ENCODE measurements at places on chromosomes 13 and 19. TPM values are rescaled to one million over a fixed set of nuclear protein-coding genes. Genes with fewer than 3 reads are reported as not detected.

DNA sequence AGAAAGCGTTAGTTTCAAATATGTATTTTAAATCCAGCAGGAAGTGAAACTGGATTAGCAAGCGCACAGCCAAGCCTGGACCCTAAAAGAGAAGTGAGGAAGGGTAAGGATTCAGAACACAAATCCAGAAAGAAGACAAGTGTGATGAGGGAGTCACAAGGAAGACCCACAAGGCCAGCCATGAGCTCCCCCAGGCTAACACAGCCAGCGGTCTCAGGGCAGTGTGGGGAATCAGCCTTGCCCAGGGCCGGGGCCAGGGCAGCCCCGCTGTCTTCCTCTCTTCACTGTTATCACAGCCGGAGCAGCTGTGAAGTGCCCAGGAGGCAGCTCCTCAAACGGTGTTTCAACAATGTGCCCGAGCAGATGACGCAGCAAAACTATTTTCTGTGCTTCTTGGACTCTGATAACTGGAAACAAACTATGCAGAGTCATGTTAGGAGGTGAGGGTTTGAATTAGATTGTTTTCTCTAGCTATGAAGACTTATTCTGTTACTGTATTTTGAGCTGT is 12.2 kb upstream of the CDC16 start:
- peak; percentile 48 for DNase-seq

LMTK3 gene
- 0.18 TPM for total RNA-seq

DNA sequence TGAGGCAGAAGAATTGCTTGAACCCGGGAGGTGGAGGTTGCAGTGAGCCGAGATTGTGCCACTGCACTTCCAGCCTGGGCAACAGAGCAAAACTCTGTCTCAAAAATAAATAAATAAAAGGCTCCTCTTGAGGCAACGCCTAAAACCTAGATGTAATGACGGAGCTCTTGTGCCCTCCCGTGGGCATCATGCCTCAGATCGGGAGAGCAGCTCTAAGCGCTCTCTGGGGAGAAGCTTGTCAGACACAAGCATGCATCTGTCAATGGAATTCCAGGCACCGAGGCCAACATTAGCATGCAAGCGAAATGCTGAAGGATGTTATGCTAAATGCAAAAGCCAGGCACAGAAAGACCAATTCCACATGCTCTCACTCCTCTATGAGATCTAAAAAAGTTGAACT is 45.6 kb upstream of the MRI1 start:
- peak; percentile 66 for DNase-seq

DNA sequence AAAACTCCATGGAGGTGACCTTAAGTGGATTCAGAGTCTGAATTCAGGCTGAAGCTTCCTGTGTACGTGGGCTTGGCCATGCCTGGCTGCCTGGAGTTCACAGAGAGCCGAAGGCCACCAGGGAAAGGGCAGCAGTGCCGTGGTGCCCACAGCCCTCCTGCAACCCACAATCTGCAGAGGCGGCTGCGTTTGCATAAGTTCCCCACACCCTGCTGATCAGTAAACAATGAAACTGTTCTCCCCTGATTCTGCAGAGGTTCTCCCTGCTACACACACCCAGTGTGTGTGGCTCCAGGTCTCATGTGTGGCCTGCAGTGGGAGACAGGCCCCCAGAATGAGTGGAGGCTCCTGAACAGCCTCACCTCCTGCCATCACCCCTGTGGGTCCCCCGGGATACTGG is 126.9 kb upstream of the SLC7A1 start:
- DNase-seq: no peak

GRCh38 chr13:43191546-43191945 is 168.2 kb downstream of the DNAJC15 start:
- DNase-seq: no peak

- peak; percentile 17 for DNase-seq
Observed at GRCh38 chr13:31790992-31791391, 51.7 kb downstream of the RXFP2 start.

- DNase-seq: no peak
Observed at GRCh38 chr13:74324338-74324737, 190.1 kb upstream of the KLF12 start.

GRCh38 chr13:89968470-89968869 is 1379.0 kb upstream of the MIR17HG start:
- no peak for DNase-seq

GRCh38 chr13:78121001-78121400 is 202.4 kb upstream of the EDNRB start:
- no peak for DNase-seq

DNA sequence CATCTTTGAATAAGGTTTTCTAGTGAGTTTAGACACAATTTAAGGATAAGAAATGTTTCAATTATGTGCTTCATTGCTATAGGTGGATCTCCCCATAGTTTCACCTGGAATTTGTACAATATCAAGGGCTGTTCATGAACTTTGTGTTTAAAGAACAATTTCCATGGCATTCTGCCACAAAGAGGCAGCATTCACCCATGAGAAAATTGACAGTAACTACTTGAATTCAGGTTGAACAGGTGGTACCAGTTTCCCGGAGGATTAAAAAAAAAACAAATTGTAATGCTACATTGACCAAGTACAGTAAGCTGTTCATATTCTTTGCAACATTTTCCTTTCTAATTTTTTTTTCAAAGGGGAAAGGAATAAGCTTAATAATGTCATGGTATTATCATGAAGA is 9.1 kb downstream of the SLITRK5 start:
- no peak for DNase-seq

DNA sequence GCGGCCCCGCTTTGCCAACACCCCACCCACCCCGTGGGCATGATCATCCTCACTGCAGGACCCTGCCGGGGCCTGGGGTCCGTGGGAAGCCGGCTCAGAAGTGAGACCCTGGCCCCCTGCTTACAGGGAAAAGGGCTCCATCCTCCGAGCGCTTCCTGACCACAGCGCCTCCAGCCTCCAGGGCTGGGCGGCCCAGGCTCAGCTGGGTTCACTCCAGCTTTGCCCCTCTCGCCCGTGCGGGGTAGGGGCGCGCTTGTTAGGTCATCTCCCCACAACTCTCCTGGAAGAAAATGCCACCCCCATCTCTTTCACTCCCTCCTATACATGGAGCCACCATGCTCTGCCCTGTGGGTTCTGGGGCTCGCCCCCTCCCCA is 6.6 kb upstream of the C1QTNF9B start:
- DNase-seq: no peak

ZNF17 gene
- 17.4 TPM for total RNA-seq

COL4A1 gene
- 230 TPM for total RNA-seq

KCTD15 gene
- 16.3 TPM for total RNA-seq

- peak; percentile 8 for DNase-seq
Observed at GRCh38 chr13:61410669-61411297, 4.9 kb downstream of the PCDH20 start.

PNMA8B gene
- under 0.01 TPM for total RNA-seq

C19orf33 gene
- total RNA-seq: 1.4 TPM

DNA sequence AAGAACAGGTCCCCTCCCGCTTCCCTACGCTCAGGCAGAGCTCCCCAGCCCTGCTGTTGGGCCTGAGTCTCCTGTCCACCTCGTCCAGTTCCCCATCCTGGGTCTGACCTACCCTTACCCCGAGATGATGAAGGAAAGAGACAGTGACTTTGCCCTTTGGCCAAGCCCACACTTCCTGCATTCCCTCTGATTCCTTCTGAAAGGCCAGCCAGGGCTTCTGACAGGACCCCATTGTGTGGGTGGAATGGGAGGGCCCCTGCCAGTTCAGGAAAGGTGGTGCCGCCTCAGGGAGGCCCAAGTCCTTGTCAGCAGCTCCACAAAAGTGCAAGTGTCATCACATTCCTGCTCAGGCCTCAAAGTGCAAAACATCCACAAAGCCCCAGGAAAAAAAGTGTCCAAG is 177.8 kb downstream of the PAN3 start:
- DNase-seq: no peak

DNA sequence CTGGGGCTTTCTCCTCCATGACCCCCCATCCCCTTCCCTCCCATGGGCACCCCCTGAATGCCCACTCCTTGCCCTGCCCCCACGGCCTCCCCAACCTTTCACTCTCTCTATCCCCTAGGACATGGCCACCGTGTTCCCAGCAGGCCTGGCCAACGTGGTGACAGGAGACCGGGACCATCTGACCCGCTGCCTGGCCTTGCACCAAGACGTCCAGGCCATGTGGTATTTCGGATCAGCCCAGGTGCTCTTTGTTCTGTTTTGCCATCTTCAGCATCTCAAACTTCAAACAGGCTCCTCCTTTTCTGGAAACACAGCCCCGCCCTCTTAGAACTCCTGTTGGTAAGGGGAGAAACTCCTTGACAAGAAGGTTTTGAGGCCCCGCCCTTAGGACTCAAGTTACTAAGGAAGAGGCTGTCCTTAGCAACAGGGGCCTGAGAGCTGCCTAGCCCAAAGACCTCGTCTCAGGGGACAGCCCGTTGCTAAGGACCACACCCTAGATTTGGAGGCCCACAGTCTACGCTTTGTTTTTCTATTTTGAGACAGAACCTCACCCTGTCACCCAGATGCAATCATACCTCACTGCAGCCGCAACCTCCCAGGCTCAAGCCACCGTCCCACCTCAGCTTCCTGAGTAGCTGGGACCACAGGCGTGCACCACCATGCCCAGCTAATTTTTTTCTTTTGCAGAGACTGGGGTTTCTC is 5.1 kb upstream of the FLT3LG start:
- no peak for DNase-seq

- DNase-seq: peak; percentile 32
Observed at GRCh38 chr19:18967358-18968146, 26.5 kb upstream of the HOMER3 start.

WDR83 gene
- 5.9 TPM for total RNA-seq

FCAR gene
- total RNA-seq: not detected

DNA sequence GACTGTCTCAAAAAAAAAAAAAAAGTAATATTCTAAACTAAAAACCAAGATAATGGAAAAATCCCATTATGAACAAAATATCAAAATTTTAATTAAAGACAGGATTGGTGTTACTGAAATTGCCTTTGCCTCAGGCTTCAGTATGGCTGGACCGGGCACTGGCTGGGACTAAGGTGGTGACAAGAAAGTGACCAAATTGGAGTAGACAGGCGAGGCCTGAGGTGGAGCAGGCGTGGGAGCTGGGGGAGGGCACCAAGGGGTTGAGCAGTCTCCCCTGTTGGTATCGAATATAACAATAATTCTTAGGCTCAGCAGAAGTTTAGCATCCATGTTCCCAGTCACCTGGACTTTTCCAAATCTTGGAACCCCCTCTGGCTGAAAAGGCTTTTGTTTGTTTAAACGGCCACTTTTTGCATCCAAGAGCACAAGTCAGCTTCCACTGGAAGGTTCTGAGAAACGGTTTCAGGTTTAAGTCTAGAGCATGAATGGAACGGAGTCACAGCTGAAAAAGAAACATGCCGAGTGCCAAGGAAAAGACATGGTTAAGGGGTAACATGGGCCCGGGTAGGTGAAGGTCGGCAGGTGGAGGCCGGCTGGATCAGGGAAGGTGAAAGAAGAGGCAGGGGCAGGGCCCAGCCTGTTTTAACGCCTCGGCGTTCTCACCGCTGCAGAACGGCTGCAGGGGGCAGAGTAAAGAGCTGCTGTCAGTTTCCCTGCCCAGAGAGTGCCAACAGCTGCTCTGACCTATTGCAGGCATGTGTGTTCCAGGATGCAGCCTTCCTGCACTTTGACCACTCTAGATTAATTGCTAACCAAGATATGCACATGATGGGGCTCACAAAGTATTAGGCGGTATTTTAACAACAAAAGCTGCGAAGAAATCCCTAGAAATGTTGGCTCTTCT is 104.4 kb downstream of the TM9SF2 start:
- no peak for DNase-seq

SEMA6B gene
- total RNA-seq: 0.18 TPM

All from IMR-90 (cell line).